ENCODE measurements at places on chromosomes 13 and 19.
A peak's percentile ranks its signal among the peaks of the same experiment; 100 is the strongest.

- peak; percentile 48 for DNase-seq
Observed at GRCh38 chr13:76723551-76724232, 162.5 kb downstream of the KCTD12 start.

DNA sequence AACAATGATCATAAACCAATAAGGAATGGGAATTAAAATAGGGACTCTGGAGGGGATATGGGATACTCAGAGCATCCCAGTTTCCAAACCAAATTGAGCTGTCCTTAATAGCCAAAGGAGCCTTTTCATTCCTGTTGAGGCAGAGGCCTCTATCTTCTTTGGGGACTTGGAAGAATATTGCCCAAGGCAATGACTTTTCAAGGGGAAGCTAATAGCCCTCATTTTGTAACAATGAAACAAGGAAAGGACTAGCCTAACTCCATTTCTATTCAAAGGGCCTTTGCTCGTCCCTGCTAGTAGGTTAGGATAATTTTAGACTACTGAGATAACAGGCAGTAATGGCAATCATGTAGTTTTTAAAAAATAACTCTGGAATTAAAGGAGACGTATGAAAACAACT lies 789.8 kb upstream of the SLITRK5 start:
- DNase-seq: no peak

GRCh38 chr13:99064624-99065234 lies 86.9 kb upstream of the DOCK9 start:
- DNase-seq: no peak

DNA sequence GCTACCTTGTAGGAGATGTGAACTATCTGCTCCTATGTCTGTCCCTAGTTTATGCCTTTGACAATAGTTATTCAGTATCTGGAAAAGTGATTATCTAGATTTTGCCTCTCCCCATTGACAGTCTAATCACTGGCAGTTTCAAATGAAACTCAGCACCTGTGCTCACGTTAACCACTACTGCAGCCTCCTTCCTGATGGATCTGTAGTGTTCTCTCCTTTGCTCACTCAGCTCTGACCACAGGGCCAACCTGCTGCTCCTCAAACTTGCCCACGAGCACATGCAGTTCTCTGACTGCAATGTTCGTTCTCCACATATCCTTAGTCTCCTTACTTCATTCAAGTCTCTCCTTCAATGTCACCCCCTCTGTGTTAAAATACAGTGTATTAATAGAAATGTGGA lies 230.1 kb downstream of the NHLRC3 start:
- no peak for DNase-seq

GRCh38 chr13:114146629-114147028 lies 14.2 kb upstream of the RASA3 start:
- DNase-seq: no peak

- DNase-seq: no peak
Observed at GRCh38 chr13:40464337-40465014, 202.0 kb downstream of the FOXO1 start.

DNA sequence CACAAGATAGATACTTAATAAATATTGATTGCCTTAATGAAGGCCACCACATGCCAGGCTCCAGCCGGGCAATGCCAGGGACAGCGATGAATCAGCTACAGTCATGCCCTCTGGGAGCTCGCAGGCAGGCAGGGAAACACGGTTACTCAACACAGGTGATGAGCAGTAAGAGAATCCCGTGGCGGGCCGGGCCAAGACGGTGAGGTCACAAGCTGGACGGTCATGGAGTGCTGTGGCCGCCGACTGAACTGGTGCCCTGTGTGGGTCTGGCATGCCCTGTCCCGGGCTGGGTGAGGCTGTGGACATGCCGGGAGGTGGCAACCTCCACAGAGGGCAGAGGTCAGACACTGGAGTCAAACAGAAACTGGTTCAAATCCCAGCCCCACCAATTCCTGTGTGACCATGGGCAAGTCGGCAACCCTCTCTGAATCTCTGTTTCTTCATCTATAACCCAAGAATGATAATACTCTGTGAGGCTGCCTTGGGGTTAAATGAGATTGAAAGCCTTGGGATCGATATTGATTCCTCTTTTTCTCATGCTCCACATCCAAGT lies 13.2 kb upstream of the PAK4 start:
- DNase-seq: peak; percentile 90

- no peak for DNase-seq
Observed at GRCh38 chr19:53394522-53394973, 401 bp upstream of the ZNF765 start.

DNA sequence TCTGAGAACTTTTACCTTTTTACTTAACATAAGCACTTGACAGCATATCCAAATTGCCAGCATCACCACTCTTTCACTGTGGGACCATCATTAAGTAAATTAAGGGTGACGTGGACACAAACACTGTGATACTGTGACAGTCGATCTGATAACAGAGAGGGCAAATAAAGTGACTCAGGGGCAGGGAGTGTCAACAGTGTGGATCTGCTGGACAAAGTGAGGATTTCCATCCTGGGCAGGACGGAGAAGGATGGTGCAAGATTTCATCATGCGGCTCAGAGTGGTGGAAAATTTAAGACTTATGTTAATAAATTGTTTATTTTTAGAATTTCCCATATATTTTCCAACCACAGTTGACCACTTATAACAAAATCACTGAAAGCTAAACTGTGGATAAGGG lies 60.0 kb upstream of the WDFY2 start:
- no peak for DNase-seq

GRCh38 chr19:12800466-12800770 lies 1.2 kb downstream of the PRDX2 start:
- no peak for DNase-seq

DNA sequence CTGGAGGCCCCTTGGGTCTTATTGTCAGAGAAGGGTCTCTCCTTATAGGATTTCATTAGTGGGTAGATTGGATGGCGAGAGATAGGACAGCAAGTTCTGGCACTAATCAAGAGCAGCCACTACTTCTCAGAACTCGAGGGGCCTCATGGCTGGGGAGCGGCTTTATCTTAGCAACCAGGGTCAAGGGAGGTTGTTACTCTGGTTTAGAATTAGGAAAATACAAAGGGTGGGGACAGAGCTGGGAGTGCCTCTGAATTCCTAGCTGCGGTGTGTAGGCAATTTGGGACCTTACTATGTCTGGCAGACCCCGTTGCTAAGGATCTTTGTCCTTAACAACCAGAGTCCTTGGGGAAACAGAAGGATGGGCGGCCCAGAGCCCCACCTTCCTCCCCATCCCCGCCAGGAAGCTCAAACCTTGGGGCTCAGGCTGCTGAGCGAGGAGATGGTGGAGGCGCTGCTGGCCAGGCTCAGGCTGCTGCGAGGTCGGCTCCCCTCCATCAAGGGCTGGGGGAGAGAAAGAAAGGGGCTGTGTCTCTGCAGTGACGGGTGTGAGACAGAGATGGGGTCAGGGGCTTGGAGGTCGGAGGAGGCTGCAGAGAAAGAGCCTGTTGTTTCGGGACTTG lies 1.2 kb downstream of the PLEKHA4 start:
- DNase-seq: no peak

DNA sequence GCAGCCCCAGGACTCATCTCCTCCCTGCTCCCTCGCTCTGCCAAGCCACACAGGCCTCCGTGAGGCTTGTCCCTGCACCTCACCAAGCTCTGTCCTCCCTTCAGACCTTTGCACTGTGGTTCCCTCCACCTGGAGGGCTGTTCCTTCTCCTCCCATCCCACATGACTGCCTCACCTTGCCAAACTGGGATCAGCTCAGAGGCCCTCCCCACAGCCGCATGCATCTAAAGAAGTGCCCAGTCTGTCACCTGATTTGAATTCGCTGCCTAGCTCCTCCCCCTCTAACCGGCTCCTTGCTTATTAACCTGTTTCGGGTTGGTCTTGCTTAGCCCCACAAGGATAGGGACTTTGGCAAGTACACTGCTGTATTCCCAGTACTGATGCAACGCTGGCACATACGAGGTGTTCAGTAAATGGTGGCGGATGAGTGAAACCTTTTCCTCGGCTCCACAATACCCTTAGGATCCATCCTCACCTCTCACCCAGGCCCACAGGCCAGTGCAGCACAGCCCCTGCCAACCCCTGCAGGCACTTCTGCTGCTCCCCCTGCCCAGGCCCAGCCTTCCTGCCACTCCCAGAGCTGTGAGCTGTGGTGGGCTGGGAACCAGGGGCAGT lies 4.4 kb downstream of the AKT2 start:
- DNase-seq: no peak

- DNase-seq: no peak
Observed at GRCh38 chr19:4493929-4494690, 22.0 kb downstream of the HDGFL2 start.

DNA sequence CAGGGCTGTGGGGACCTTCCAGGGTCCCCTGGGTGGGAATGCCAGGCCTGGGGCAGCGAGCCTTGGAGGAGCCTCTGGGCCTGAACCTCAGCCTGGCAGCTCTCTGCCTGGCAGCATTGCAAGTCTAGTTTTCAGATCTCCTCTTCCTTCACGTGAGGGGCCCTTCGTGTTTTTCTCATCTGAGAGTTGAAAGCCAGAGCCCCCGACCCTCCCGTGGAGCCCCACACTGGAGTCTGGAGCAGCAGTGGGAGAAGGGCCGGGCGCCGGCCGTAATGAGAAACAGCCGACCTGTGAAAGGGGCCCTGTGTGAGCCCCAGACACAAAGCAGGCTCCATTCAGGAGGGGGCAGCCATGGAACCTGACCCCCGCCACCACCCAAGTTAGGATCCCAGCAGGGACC lies 19.3 kb downstream of the TMED1 start:
- DNase-seq: no peak

DNA sequence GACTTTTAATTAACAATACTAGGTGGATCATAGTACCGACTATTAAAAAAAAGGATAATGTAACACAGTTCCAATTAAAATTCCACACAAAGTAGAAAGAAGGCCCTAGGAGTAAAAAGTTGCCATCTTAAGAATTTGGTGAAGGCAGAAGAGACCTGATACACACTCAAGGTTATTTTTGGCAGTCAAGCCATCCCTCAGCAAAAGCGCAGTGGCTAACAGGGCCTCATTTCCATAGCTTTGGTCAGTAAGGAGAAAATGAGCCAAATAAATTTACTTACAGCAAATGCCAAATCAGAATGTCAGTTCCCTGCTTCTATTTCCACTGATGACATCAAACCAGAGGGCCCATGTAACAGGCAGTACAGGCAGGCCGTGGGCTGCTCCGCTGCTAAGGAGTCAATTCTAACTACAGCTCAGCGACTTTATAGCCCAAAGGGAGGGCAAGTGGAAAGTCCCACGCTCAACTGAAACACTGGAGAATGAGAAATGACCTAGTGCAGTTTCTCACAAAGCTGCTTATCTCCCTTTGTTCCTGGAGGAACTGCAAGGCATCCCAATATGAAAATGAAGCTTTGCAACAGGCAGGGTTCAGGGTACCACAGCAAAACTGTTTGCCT lies 6.3 kb downstream of the ARGLU1 start:
- peak; percentile 76 for DNase-seq

GRCh38 chr13:30373727-30374126 lies 48.6 kb upstream of the UBE2L5 start:
- no peak for DNase-seq

GRCh38 chr19:307111-307531 lies 15.9 kb upstream of the PLPP2 start:
- no peak for DNase-seq

DNA sequence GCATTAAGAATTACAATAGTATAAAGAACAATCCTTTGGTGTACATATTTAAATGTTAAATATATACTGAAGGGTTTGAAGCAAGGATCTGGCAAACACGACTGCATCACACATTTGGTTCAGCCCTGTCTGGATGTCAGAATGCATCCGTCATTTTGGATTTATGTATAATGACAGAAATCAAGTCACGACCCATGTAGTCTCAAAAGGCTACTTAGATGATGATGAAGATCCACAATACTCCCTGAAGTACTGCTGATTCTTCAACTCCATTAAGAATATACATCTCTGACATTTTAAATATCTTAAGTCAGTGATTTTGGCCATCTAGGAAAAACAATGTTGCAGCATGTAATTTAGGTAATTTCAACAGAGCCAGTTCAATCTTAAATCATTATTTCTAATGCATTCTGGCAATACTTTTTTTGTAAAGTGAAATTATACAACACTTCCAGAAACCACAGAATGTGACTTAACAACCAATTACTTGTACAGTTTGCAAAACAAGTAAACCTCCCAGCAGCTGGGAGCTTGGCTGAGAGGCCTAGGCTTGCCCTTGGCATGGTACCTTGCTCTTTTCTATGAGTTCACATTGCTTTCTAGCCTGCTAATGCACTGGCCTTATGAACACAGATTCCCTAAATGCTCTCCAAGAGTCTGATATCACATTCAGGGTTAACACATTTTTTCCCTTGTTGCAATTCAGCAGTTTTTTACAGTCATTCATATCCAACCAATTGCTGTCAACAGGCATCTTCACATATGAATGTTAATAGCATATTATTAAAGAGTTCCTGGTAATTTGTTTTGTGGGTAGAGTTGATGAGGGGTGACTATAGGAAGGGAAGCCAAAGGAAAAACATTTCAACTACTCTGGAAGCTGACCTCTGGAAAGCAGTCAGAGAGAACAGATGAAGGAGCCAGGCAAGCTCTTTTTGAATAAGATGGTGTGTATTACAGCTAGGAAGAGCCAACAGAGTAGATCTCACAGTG lies 175.2 kb downstream of the ENOX1 start:
- DNase-seq: no peak

- DNase-seq: no peak
Observed at GRCh38 chr13:101231751-101232428, 184.4 kb downstream of the NALCN start.

DNA sequence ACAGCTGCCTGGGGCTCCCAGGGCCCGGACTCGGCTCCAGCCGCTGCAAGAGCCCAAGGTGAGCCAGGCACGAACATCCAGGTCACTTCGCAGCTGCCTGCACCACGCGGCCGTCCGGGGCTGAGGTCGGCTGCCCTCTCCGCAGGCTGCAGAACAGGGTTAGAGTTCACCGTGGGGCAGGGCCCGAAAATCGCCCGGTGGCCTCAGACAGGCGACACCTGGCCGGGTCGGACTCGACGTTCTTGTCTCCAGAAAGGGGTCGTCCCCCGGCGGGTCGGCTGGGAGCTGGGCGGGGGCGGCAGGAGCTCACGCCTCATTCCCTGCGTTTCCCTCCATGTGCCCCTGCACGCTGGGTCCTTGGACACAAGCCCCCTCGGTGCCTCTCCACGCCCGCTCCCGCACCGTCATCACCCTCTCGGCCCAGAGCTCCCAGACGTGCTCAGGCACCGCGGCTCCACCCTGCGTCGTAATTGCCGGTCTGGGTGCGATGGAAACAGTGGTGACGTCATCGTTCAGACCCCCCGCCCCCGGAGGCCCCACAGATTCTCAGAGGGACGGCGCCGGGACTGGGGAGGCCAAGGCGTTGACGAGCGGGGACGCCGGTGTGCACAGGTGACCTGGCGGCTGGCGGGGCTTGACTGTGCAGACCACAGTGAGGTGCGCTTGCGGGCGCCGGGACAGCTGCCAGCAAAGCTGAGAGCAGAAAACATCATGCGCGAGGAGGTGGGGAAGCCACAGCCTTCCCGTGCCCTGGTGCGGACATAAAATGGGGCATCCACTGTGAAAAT lies 4.0 kb upstream of the GRIN3B start:
- DNase-seq: no peak

GRCh38 chr19:21750586-21751128 lies 16.7 kb downstream of the ZNF100 start:
- no peak for DNase-seq

- no peak for DNase-seq
Observed at GRCh38 chr13:74678308-74678965, 544.2 kb upstream of the KLF12 start.

Measured in NCI-H226 (cell line).